ENCODE measurements at places on chromosomes 7 and 10.

DNA sequence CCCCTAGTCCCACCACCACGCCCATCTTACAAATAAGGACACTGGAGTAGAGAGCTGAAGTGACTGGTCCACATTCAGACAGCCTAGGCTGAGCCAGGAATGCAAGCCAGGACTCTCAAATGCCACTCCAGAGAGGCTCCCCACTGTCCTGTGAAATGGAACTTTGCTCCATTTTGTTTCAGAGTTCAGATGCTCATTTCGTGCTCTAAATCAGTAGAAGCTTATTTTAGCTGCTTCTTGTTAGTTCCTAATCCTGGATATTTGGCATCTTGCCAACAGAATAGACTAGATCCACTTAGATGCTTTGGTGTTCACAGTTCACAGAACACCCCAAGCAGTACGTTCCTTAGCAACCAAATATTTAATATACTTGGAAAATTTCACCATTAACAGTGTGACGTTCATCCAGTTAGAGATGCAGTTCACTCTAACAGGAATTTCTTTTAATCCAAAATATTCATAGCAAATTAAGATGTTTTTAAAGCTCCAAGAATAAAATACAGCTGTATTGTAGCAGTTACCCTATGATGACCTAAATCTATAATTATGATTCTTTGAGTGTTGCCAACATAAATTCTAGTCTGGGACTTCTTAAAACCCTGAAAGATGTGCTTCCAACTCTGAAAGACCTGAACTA lies 7.3 kb downstream of the MMP21 start:
- DNase-seq = no peak

- no peak for DNase-seq
Measured at GRCh38 chr10:85280014-85280413, 951.6 kb downstream of the CCSER2 start.

- no peak for DNase-seq
Measured at GRCh38 chr10:93211991-93212390, 138.3 kb downstream of the CYP26A1 start.

- no peak for DNase-seq
Measured at GRCh38 chr7:31850601-31851000, 163.6 kb downstream of the PPP1R17 start.

DNA sequence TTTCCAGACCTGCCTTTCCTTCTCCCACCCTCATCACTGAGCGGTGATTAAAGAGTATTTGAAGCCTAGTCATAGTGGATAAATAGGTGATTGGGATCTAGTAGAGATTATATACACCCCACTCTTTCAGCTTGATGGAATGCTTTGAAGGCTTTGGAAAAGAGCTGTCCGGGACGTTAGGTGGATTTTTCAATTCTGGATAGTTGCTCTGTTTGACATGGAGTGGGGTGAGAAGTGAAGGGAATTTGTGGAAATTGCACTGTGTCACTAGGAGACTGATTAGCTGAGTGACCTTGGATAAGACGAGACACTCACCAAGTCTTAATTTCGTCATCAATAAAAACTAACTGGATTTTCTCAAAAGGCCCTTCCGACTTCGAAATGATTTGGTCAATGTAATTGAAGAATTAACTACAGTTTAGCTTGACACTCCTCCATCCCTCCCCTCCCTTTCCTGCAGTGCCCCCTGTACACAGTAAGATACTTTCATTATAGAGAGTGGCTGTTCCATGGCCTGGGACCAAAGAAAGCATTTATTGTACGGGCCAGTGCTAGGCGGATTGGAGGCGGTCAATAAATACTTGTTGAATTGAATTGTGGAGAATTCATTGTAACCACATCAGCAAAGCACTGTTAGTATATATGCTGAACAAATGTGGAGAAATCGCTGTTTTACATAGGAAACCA lies 962 bp downstream of the ZKSCAN1 start:
- DNase-seq = no peak

GRCh38 chr10:133009218-133009950 lies 67.0 kb upstream of the CFAP46 start:
- no peak for DNase-seq

GRCh38 chr10:97850446-97850845 lies 803 bp downstream of the GOLGA7B start:
- no peak for DNase-seq

DNA sequence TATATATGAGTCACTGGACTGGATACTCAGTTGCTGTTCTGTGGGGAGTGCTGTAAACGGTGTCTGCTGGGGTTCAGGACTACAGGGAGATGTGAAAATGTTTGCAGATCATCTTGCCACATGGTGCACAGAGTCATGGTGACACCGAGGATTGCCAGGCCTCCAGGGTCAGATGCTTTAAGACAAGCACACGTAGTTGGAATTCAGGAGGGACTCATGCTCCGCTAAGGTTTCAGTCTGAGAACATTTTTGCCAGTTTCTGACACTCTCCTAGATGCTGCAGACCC lies 211.3 kb downstream of the CXCL12 start:
- no peak for DNase-seq

- no peak for DNase-seq
Measured at GRCh38 chr7:103887853-103888602, 101.4 kb downstream of the RELN start.

DNA sequence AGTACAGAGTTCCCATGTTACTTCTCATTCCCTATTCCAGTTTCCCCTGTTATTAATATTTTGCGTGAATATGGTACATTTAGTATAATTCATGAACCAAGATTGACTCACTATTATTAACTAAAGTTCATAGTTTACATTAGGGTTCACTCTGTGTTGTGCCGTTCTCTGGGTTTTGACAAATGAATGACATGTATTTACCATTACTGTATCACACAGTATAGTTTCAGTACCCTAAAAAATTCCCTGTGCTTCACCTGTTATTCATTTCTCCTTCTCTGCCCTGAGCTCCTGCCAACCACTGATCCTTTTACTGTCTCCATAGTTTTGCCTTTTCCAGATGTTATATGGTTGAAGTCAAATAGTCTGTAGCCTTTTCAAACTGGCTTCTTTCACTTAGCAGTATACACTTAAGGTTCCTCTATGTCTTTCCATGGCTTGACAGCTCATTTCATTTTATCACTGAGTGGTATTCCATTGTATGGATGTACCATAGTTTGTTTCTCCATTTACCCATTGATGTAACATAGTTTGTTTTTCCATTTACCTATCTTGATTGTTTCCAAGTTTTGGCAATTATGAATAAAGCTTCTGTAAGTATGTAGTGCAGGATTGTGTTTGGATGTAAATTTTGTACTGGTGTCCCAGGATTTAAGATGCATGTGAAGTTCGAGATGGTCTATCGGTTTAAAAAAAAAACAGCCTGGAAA lies 58.8 kb downstream of the CDK14 start:
- no peak for DNase-seq

- DNase-seq = no peak
Measured at GRCh38 chr7:130723784-130724183, 10.2 kb downstream of the KLF14 start.

GRCh38 chr10:123301077-123301857 lies 147.1 kb downstream of the BUB3 start:
- no peak for DNase-seq

DNA sequence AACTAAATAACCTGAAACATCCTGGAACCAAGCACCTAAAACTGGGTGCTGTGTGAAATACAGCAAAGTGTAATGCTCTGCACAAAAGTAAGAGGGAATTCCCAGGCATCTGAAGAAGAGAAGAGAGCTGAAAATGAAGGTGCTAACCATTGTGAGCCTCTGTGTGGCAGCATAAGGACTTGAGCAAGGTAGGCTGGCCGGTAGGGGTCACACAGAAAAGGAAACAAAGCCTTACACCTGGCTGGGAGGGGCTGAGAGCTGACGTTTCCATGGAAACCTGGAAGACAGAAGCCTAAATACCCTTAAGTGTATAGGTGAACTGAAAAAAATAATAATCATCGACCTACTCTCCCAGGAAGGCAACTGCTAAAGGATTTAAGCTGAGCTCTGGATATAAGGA lies 48.6 kb downstream of the CUL1 start:
- no peak for DNase-seq

- DNase-seq = no peak
Measured at GRCh38 chr7:84700563-84701370, 486.1 kb downstream of the SEMA3D start.

DNA sequence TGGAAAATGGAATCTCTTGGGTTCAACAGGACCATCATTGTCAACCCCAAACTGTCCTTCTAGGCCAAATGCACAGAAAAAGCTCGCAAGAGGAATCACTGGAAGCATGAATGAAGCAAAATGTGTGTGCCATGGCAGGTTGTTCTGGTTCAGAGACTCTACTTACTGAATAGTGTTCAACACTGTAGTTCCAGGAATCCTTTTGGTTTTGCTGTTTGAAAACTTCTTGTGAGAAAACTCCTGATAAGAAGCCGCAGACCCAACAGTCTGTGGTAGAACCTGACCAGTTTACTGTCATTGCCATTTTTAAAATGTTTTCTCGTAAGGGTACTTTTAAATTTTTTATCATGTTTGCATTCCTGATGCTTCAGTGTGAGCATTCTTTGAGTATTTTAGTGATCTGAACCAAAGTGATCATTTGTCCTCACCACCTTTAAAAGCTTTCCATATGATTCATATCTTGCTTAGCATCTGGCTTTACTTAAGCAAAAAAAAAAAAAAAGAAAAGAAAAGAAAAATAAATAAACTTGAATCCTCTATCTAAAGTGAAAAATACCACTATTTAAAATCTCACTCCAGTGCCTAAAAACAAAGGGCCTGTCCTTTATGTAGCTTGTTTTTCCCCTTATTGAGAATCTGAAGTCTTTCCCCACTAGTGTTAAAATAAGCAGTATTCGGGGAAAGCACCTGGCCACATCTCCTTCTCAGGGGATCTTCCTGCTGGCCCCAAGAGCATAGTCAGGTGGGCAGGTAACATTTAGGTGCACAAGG lies 92.4 kb downstream of the WNT2 start:
- DNase-seq = peak; percentile 45

GRCh38 chr7:137579913-137580640 lies 236.5 kb upstream of the PTN start:
- no peak for DNase-seq

GRCh38 chr7:74183653-74184450 lies 9.7 kb downstream of the EIF4H start:
- no peak for DNase-seq

- no peak for DNase-seq
Measured at GRCh38 chr7:50446542-50446960, 3.6 kb downstream of the FIGNL1 start.
